Tibial nerve (tissue), 4 donors: ENCODE measurements at places on chromosomes 3 and 15.

DNA sequence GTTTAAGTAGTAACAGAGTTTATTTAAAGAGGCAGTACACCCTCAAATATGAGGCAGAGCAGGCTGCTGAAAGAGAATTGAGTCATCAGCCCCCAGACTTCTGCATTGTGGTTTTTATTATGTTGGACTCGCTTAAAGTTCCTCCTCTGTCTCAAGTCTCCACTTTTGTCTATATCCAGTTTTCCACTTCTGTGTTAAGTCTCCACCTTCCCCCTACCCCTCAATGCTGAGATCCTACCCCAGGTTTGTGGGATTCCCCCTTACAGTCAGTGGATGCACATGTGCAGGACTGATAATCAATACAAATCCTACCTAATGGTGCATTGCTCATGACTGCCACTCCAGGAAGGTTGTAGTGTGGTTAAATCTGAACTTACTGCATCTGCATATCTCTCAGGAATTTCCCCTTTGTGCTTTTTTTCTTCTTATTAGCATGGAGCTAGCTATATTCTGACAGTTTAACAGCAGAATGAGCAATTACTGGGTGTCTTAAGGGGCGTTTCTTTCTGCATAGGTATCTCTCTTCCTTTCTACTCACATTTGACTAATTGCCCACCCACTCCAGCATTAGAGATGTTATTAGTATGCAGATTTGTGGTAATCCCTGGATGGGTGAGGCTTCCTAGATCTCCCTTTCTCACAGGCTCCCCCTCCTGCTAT lies 11.9 kb upstream of the CD200R1L start:
- no peaks in the 10 kb centered on the region for H3K27me3 ChIP-seq
- DNase-seq, result no peak
- no peak overlapping the region for H3K27ac ChIP-seq
- no peaks in the 10 kb centered on the region for H3K36me3 ChIP-seq
- no peak overlapping the region for H3K4me3 ChIP-seq

- H3K4me1 ChIP-seq, result peaks cover 32% of the 10 kb centered on the region
- H3K27ac ChIP-seq, result peak overlapping the region; percentile 84
- H3K27me3 ChIP-seq, result no peaks in the 10 kb centered on the region
- H3K4me3 ChIP-seq, result no peak overlapping the region
- peaks cover 100% of the 10 kb centered on the region for H3K36me3 ChIP-seq
These were observed 31.2 kb downstream of the H1-8 start for GRCh38 chr3:129574206-129574605.

- no peaks in the 10 kb centered on the region for H3K27me3 ChIP-seq
- DNase-seq, result no peak
- no peak overlapping the region for H3K4me3 ChIP-seq
- peaks cover 18% of the 10 kb centered on the region for H3K4me1 ChIP-seq
These were observed 156.4 kb downstream of the LRRC28 start for GRCh38 chr15:99407716-99408115.

- H3K4me1 ChIP-seq, result peaks cover 4% of the 10 kb centered on the region
- DNase-seq, result no peak
- no peak overlapping the region for H3K4me3 ChIP-seq
- H3K27ac ChIP-seq, result no peak overlapping the region
These were observed 129.7 kb downstream of the TPRG1 start for GRCh38 chr3:189301479-189301878.

DNA sequence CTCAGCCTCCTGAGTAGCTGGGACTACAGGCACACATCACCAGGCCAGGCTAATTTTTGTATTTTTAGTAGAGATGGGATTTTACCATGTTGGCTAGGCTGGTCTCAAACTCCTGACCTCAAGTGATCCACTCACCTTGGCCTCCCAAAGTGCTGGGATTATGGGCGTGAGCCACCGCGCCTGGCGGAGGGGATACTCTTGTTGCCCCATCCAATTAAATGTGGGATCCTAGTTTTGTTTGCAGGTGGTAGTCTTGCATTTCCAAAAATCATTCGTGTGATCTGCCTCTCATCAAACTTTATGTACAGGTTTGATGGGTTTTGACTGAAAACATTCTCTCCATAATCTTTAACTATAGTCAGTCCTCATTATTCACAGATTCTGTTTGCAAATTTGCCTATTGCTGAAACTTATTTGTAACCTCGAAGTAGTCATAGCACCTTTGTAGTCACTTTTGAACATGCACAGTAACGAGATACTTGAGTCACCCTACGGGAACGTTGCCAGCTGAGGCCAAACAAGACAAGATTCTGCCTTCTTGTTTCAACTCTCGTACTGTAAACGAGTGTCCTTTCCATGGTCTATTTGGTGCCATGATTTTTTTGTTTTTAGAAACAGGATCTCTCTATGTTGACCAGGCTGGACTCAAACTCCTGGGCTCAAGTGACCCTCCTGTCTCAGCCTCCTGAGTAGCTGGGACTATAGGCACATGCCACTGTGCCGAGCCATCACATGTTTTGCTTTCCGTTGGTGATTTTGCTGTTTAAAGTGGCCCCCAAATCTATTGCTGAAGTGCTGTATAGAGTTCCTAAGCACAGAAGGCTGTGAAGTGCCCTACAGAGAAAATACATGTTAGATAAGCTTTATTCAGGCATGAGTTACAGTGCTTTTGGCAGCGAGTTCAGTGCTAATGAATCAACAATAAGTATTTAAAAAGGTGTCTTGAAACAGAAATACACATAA lies 8.1 kb upstream of the MAPK6 start:
- no peak overlapping the region for H3K4me3 ChIP-seq
- DNase-seq, result no peak
- no peaks in the 10 kb centered on the region for H3K36me3 ChIP-seq
- H3K27me3 ChIP-seq, result no peaks in the 10 kb centered on the region
- no peaks in the 10 kb centered on the region for H3K4me1 ChIP-seq

DNA sequence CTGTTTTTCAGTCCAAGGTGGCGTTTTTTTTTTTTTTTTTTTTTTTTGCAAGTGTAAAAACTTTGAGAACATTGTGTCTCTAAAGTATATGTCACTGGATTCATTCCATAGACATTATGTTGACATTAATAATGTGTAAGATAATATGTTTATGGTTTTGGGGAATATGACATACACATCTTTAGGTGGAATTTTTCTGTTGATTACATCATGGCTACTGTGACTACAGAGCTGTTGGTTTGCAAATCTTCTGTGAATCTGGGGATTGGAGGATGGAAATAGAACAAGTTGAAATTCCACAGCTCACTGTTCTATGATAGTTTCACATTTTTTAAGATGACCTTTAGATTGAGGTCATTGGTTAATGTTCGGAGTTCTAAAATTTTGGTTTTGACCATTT lies 24.4 kb upstream of the PLSCR2 start:
- no peaks in the 10 kb centered on the region for H3K4me1 ChIP-seq
- no peaks in the 10 kb centered on the region for H3K36me3 ChIP-seq
- no peak overlapping the region for H3K4me3 ChIP-seq
- no peaks in the 10 kb centered on the region for H3K27me3 ChIP-seq
- no peak overlapping the region for H3K27ac ChIP-seq
- no peak for DNase-seq

DNA sequence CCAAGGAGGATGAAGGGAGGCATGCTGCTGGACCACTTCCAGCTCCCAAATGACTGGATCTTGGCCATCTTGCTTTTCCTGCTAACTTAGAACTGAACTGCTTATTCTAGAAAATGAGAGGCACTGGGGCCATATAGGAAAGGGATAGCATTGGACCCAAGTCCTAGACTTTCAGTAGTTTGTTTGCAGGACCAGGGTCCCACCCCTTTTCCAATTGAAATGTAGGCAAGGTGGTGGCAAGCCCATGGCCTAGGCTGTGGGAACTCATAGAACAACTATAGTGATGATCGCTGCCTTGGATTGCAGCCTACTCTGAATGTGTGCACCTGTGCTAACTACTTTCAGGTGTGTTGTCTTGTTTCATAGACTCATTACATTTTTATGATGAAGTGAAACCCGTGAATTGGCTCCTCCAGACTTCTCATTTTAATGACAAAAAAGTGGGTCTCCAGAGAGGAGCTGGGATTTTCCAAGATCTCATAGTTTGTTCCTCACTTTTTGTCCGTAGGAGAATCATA lies 50.3 kb downstream of the TGFBR2 start:
- no peak for DNase-seq
- H3K4me3 ChIP-seq, result no peak overlapping the region
- peaks cover 81% of the 10 kb centered on the region for H3K4me1 ChIP-seq
- peak overlapping the region; percentile 82 for H3K27ac ChIP-seq
- peaks cover 69% of the 10 kb centered on the region for H3K36me3 ChIP-seq

DNA sequence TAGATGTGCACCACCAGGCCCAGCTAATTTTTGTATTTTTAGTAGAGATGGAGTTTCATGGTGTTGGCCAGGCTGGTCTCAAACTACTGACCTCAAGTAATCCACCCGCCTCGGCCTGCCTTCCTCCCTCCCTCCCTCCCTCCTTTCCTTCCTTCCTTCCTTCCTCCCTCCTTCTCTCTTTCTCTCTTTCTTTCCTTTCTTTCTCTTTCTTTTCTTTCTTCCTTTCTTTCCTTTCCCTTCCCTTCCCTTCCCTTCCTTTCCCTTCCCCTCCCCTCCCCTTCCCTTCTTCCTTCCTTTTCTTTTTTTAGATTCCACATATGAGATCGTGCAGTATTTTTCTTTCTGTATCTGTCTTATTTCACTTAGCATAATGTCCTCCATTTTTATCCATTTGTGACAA lies 81.3 kb downstream of the FAM81A start:
- no peak overlapping the region for H3K27ac ChIP-seq
- no peak for DNase-seq
- no peaks in the 10 kb centered on the region for H3K36me3 ChIP-seq
- no peaks in the 10 kb centered on the region for H3K27me3 ChIP-seq

DNA sequence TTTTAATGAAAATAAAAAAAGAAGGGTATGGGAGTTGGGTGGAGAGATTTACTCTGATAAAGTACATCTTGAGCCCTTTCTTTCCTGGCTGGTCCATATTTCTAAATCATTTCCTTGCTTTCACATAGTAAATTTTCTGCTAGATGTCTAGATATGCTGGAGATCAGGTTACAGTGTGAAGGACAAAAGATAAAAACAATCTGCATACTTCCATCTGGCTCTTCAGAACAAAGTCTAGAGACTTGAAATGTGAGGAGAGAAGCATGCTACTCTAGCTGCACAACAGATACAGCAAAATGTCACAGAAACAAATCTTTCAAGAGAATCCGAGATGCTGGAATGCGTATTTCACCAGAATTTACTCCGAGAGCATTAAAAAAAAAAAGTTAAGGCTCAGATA lies 42.2 kb downstream of the FOXP1 start:
- H3K4me3 ChIP-seq, result no peak overlapping the region
- no peaks in the 10 kb centered on the region for H3K36me3 ChIP-seq
- DNase-seq, result no peak

GRCh38 chr3:125108833-125109535 lies 53.2 kb upstream of the HEG1 start:
- H3K27ac ChIP-seq, result no peak overlapping the region
- H3K27me3 ChIP-seq, result no peaks in the 10 kb centered on the region
- H3K4me3 ChIP-seq, result no peak overlapping the region
- DNase-seq, result no peak
- no peaks in the 10 kb centered on the region for H3K36me3 ChIP-seq

DNA sequence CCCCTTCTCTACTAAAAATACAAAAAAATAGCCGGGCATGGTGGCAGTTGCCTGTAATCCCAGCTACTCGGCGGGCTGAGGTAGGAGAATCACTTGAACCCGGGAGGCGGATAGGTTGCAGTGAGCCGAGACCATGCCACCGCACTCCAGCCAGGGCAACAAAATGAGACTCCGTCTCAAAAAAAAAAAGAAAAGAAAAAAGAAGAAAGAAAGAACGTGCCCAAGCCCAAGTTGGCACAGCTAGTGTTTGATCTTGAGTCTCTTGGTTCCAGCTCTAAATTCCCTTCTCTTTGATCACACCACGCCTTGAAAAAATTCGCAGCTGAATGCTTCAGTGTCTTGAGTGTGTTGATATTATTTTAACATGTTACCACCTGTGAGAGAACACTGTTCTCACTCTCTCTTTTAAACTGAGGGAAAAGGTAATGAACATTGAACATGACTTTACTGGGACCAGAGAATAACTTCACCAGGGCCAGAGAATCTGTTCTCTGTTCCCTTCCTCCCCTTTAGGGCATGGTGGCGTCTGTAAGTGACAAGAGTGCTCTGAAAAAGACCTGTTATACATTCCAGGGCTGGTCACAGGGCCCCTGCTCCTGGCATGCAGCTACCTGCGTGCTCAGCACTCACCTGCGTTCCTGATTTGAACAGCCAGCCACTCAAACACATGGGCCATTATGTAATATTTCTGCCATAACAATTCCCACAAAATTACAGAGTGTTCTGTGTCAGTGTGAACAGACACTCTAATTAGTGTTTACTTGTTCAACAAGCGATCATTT lies 19.0 kb downstream of the SLCO3A1 start:
- H3K4me1 ChIP-seq, result no peaks in the 10 kb centered on the region
- H3K36me3 ChIP-seq, result no peaks in the 10 kb centered on the region
- H3K4me3 ChIP-seq, result no peak overlapping the region
- no peak for DNase-seq
- H3K27ac ChIP-seq, result no peak overlapping the region
- no peaks in the 10 kb centered on the region for H3K27me3 ChIP-seq

- no peaks in the 10 kb centered on the region for H3K4me1 ChIP-seq
- no peaks in the 10 kb centered on the region for H3K27me3 ChIP-seq
- no peaks in the 10 kb centered on the region for H3K36me3 ChIP-seq
- no peak overlapping the region for H3K27ac ChIP-seq
- DNase-seq, result no peak
These were observed 129.3 kb upstream of the IGF1R start for GRCh38 chr15:98518823-98519561.

GRCh38 chr3:152405915-152406802 lies 137.4 kb downstream of the MBNL1 start:
- H3K36me3 ChIP-seq, result no peaks in the 10 kb centered on the region
- H3K4me1 ChIP-seq, result peaks cover 88% of the 10 kb centered on the region
- peak overlapping the region; percentile 19 for H3K4me3 ChIP-seq
- peak overlapping the region; percentile 82 for H3K27ac ChIP-seq
- DNase-seq, result no peak
- no peaks in the 10 kb centered on the region for H3K27me3 ChIP-seq

GRCh38 chr3:172404237-172404962 lies 43.9 kb downstream of the GHSR start:
- H3K4me3 ChIP-seq, result no peak overlapping the region
- no peak overlapping the region for H3K27ac ChIP-seq
- H3K27me3 ChIP-seq, result no peaks in the 10 kb centered on the region
- DNase-seq, result no peak
- H3K36me3 ChIP-seq, result no peaks in the 10 kb centered on the region
- no peaks in the 10 kb centered on the region for H3K4me1 ChIP-seq

DNA sequence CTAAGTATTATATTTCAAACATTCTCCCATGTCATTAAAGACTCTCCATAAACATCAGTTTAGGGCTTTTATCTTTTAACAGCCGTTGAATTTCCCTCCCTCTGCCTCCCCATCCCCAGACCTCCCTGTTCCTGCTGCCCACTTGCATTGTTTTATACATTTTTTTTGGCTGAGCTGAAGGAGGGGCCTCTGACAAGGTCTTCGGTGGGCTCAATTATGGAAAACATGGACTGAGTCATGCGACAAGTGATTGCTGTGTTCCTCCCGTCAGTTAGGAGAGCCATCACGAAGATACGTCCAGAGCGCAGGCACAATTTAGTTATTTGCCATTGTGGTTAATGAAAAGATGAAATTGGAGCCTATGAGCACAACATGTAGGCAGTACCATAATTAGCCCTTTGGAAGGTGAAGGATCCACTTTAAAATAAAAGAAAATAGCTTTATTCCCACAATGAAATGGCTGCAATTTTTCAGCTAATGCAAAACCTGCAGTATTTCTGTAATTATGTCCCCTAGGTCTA lies 12.0 kb upstream of the NMNAT3 start:
- DNase-seq, result no peak
- H3K36me3 ChIP-seq, result no peaks in the 10 kb centered on the region
- H3K4me1 ChIP-seq, result no peaks in the 10 kb centered on the region
- no peak overlapping the region for H3K4me3 ChIP-seq

- H3K27me3 ChIP-seq, result no peaks in the 10 kb centered on the region
- H3K4me3 ChIP-seq, result no peak overlapping the region
- H3K4me1 ChIP-seq, result no peaks in the 10 kb centered on the region
- DNase-seq, result no peak
- no peaks in the 10 kb centered on the region for H3K36me3 ChIP-seq
These were observed 39.7 kb downstream of the PGPEP1L start for GRCh38 chr15:98967916-98968315.
